ENCODE measurements at places on chromosomes 1 and 21.

DNA sequence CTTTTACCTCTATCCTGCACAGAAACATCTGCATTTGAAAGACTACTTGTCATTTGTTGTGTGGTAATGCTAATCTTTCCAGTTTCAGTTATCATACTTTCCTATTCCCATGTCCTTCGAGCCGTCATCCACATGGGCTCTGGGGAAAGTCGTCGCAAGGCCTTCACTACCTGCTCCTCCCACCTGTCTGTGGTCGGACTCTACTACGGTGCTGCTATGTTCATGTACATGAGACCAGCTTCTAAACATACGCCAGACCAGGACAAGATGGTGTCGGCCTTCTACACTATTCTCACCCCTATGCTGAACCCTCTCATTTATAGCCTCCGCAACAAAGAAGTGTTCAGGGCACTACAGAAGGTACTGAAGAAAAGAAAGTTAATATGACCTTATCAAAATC, 8.3 kb downstream of the OR2M4 start:
- no peak for DNase-seq

DNA sequence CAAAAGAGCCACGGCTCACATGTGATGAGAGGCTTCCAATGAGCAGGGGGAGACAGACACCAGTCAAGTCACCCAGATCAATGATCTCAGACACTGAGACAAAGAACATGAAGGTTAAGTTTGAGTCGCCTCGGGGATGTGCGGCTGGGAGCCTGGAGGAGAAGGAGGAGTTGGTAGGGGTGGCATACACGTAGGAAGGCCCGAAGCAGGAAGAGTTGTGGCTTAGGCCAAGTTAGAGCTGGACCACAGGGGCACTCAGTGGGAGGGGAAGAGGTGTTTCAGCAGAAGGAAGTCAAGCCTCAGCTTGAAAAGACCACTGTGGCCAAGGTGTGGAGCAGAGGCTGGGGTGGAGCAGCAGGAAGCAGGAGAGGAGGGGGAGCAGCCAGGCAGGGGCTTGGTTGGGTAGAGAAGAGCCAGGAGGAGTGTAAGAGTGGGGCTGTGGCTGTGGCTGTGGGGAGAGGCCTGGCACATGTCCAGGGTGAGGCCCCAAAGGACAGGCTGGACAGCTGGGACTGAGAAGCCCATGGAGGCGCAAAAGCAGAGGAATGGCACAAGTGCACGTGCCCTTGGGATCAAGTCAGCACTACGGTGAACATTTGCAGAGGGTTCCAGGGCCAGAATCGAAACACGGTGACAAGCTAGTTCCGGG, 27.6 kb downstream of the CTNNBIP1 start:
- DNase-seq: peak; percentile 45

GRCh38 chr1:200207711-200208126, 180.2 kb downstream of the NR5A2 start:
- peak; percentile 53 for DNase-seq

GRCh38 chr1:181424786-181425403, 58.4 kb upstream of the CACNA1E start:
- DNase-seq: peak; percentile 69

- DNase-seq: no peak
These were observed 145.8 kb upstream of the ETS2 start for GRCh38 chr21:38659936-38660332.

DNA sequence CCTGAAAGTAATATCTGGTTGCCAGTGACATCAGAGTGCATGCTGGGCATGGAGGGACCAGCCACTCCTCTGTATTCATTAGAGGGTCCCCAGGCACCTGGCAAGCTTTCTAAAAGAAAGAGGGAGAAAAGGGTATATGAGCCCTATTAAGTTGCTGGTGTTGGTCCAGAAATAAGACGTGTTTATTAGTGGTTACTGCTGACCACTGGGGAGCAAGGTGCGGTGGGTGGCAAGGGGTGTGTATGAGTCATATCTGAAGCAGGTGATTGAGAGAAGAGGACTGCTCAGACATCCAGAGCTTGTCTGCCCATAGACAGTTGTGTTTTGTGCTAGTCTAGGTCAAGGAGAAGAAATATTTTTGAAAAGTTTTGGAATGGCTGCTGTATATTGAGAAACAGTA, 298.1 kb downstream of the TM2D1 start:
- no peak for DNase-seq

GRCh38 chr1:67174716-67175284, 8.5 kb downstream of the IL23R start:
- DNase-seq: no peak

DNA sequence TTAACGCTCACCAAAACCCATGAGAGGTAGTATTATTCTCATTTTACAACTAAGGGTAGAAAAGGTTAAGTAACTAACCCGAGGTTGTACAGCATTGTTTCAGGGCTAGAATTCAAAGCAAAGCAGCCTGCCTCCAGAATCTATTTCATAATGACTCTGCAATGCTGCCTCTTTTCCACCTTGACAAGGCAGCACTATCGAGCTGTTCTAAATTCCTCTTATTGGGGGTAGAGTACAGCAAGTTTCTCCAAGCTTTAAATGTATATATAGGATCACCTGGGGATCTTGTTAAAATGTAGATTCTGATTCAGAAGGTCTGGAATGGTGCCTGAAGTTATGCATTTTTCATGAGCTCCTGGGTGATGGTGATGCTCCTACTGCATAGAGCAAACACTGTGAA, 30.1 kb downstream of the WNT2B start:
- no peak for DNase-seq

DNA sequence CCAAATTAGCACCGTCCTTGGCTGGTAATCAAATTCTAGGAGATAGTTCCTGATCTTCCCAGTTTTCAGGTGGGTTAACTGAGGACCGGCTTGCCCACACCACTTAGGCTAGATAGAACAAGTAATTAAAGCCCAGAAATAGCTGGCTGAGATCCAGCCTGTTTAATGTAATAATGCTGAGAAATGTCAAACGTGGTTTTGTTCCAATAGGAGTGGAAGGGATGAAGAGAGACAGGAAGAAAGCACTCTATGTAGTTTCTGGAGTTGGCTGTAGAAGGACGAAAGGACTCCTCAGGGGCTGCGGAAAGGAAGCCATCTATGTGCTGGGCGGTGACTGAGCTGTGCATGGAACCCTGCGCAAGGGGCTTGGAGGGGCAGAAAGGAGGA, 18.6 kb downstream of the NAV1 start:
- DNase-seq: no peak

DNA sequence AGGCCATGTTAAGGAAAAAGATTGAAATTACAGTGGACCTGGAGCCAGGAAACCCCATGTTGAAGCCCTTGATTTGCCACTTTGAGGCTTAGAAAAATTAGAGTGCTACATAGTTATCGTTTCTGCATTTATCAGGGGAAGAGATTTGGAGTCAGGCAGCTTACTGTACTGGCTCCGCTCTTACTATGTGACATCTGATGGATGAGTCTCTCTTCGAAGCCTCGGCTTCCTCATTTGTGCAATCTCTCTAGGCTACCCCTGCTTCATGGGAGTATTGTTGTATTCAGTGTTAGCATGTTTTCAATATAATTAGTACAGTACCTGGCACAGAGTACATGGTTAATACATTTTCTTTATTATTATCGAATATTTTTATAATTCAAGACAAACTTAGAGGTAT, 480.4 kb upstream of the USP24 start:
- DNase-seq: no peak

- DNase-seq: peak; percentile 17
These were observed at the start of gene NPPA for GRCh38 chr1:11847667-11848372. Gene NPPA (minus strand): TSS chr1:11847783. CDS start chr1:11847684, 99 bp downstream.

DNA sequence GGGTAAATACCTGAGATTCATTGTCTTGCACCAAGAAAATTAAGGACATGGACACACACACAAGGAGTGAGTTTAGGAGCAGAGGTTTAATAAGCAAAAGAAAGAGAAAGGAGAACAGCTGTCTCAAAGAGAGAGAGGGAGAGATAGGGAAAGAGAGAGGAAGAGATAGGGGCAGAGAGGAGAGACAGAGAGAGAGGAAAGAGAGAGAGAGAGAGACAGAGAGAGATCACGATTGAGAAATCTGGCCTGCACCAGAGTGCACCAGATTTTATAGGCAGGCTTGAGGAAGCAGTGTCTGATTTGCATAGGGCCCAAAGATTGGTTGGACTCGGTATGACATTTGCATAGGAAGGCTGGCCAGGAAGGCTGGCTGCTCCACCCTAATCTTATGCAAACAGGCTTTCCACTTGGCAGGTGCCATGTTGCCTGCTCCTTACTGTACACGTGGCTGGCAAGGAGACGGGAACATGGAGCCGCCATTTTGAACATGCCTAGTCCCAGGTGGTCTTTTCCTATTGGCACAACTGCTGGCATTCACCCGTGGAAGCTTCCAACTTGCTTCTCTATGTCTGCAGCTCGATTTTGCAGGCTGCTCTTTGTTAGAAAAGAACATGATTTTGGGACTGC, 419.9 kb downstream of the ZP4 start:
- DNase-seq: no peak

- no peak for DNase-seq
These were observed 2.3 kb downstream of the FUBP1 start for GRCh38 chr1:77976433-77977076.

- DNase-seq: no peak
These were observed 620.3 kb upstream of the PLXNA2 start for GRCh38 chr1:208864366-208864965.

DNA sequence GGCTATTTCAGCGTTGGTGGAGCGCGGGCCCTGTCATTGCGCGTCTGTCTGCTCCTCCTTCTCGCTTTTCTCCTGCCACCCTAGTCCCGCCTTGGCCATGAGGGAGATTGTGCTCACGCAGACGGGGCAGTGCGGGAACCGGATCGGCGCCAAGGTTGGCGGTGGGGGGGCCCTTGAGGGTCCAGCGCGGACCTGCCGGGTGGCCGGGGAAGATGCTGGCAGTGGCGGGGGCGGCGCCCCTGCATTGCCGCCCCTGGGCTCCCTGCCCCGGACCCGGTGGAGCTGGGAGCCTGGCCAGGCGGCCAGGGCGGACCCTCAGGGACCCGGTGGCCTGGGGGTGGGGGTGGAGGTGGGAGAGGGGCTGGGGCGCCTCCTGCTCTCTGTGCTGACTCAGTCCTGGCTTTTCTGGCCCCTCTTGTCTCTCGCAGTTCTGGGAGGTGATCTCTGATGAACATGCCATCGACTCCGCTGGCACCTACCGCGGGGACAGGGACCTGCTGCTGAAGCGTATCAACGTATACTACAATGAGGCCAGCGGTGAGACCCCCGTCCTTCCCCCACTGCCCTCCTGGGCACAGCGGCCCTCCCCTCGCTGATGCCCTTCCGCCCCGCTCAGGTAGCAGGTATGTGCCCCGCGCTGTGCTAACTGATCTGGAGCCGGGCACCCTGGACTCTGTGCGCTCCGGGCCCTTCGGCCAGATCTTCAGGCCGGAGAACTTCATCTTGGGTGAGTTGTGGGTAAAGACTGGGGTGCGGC, 58.3 kb upstream of the MAP1LC3C start:
- DNase-seq: no peak

DNA sequence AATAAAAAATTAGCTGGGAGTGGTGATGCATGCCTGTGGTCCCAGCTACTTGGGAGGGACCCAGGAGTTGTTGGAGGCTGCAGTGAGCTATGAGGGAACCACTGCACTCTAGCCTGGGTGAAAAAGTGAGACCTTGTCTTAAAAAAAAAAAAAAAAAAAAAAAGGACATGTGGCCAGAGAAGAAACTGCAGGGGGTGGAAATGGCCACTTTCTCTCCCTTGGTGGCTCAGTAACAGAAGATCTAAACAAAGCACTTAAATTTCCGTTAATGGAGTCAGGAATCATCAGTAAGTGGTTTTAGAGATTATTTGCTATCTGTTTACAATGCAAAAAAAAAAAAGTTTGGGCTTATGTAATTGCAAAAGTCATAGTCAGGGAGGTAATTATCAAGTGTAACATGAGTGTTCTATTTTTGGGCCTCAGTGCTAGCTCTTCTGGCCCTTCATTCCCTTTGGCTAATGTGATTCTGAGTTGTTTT, 19.3 kb upstream of the OPRD1 start:
- peak; percentile 23 for DNase-seq

DNA sequence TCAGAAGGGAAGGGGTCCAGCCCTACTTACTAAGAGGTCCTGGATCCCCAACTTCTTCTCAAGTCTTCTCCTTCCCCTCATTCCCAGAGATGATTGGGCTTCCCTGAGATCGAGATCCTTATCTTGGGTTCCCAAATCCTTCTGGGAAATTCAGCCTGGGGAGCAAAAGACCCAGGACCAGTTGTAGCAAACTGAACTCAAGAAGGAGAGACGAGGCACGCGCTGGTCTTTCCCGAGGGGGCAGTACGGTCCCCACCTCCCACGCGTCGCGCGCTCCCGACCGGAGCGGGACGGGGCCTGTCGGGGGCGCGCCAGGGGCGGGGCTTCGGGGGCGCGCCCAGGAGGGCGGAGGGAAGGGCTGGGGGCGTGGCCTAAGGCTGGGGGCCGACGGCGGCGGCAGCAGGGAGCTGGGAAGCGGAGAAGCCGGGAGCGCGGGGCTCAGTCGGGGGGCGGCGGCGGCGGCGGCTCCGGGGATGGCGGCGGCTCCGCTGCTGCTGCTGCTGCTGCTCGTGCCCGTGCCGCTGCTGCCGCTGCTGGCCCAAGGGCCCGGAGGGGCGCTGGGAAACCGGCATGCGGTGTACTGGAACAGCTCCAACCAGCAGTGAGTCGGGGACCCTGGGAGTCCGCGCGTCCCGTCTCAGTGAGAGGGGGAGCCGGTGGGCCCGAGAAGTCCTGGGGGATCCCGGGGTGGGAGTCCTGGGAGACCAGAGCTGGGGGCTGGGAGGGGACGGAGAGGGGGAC, at the start of gene EFNA3:
Gene EFNA3, plus strand, starts transcription at position 369 of the 741 bp plus-strand sequence. Its CDS starts 105 bp downstream, at position 474.
- DNase-seq: peak; percentile 49

- DNase-seq: no peak
These were observed 12.8 kb downstream of the S100PBP start for GRCh38 chr1:32830092-32830852.

GRCh38 chr21:37696936-37697335, 219.3 kb downstream of the KCNJ6 start:
- no peak for DNase-seq

GRCh38 chr1:194870860-194871259, 1684.4 kb upstream of the B3GALT2 start:
- DNase-seq: peak; percentile 0

GRCh38 chr1:204146309-204146708, 5.5 kb downstream of the ETNK2 start:
- no peak for DNase-seq

DNA sequence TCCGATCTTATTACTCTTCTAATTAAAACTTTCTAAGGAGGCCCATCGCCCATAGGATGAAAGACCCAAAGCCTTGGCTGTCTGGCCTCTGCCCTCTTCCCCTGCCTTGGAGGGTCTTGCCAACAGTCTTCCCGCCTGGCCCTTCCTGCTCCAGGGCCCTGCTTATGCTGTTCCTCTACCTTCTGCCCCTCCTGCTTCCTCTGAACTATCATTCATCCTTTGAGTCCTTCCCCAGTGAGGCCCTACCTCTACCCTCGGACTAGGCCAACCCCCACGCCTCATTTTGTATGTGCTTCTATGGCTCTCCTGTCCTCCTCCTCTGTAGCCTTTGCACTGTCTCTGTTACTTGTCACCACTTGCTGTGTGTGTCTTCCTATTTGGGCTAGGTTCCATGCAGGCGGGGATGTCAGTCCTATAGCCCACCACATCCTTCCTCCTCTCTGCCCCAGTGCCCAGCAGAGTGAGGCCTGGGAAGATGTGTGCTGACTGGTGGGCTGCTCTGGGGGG, 5.4 kb downstream of the RUSC1 start:
- DNase-seq: no peak
